Daoy (cell line): ENCODE measurements at places on chromosomes 2 and 18.

DNA sequence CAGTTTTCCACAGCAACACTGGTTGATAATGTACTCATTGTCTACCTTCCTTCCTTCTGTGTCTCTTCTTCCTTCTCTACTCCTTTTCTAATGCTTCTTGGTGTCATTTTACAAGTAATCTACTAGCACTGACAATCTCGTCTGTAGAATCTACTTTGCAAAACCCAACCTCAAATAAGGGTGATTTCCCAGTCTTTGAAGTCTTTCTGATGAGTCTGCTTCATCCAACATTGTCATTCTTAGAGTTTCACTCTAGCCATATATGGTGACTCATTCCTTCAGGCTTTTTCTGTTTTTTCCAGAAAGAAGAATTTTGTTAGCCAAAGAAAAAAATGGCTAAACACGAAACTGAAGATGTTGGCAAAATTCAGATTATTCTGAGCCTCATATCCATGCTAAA, 288.7 kb downstream of the MBD2 start:
- no peak for DNase-seq

DNA sequence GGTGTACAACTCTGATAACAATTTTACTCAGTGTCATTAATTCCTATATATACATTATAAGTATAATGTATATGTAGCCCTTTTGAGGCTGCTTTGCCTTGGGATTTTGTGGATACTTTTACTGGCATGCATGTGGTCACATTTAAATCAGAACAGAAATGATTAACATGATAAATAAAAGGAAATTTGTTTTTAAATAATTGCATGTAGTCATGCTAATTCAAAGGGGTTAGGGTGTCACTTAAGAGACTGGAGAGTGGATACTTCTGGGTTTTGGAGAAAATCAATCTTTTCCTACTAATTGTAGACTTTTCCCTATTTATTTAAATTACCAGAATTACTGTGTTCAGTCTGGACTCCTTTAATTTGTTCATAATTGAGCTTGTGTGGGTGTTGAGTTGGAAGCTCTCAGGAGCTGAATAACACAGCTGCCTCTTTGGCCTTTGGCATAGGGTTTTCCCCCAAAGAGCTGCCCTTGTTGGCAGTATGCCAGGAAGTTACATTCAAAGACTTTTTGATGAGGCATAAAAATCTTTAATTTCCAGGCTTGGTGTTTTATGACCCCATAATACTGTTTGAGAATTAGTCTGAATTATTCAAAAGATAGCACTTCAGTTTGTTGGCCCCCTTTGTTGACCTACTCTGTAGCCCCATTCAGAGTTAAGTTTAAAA, 484.7 kb upstream of the NRP2 start:
- no peak for DNase-seq

GRCh38 chr2:241788572-241788971, 11.9 kb downstream of the GAL3ST2 start:
- DNase-seq = peak; percentile 5

DNA sequence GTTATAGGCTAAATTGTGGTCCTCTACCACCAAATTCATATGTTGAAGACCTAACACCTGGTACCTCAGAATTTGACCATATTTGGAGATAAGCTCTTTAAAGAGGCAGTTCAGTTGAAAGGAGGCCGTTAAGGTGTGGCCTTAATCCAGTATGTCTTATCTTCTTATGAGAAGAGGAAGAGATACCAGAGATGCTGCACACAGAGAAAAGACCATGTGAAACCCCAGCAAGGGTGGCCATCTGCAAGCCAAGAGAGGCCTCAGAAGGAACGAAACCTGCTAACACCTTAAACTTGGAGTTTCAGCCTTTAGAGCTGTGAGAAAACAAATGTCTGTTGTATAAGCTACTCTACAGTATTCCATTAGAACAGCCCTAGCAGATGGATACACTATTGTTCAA, 528.1 kb upstream of the DCC start:
- DNase-seq = no peak

- DNase-seq = no peak
Observed at GRCh38 chr18:77376733-77377094, 127.1 kb downstream of the GALR1 start.

GRCh38 chr2:49861821-49862220, 707.5 kb upstream of the FSHR start:
- DNase-seq = no peak

- DNase-seq = no peak
Observed at GRCh38 chr2:39094717-39095363, 26.0 kb downstream of the SOS1 start.

GRCh38 chr2:28976584-28976983, 4.5 kb upstream of the TOGARAM2 start:
- DNase-seq = peak; percentile 94
